ENCODE measurements at places on chromosomes 7 and 10.

DNA sequence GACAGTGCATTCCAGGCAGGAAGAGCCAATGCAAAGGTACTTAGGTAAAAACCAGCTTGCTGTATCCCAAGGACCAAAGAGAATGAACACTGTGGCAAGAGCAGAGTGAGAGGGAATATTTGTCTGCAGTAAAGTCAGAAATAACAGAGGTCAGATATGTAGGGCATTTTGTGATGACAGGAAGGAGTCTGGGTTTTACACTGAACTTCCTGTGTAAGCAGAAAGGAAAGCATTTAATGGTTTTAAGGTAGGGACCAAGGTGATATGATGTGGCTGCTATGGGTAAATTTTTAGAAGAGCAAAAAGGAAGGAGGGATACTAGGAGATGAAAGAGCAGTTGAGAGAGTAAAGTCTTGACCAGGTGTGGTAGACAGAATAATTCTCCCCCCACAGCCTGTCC is 10.1 kb downstream of the ABCB1 start:
- DNase-seq, result no peak

DNA sequence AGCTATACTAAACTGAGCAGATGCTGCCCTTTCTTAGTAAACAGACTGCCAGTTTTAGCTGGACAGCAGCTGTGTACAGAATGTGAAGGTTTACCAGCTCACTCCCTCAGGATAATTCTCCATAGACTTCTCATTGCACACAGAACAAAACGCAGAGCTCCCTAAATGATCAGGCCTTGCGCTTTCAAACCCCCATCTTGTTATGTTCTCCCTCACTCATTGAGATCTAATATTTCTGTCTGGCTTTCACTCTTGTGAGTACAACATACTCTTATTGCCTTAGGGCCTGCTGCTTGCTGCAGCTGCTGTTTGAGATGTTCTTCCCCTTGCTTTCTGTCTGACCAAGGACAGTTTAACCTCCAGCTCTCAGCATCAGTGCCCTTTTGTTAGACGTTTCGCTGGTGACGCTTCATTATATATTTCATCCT is 17.3 kb downstream of the VWDE start:
- DNase-seq, result no peak

- no peak for DNase-seq
Measured at GRCh38 chr10:22801785-22802184, 87.4 kb upstream of the PIP4K2A start.

GRCh38 chr7:100875356-100875751 is 451 bp downstream of the SRRT start:
- no peak for DNase-seq

DNA sequence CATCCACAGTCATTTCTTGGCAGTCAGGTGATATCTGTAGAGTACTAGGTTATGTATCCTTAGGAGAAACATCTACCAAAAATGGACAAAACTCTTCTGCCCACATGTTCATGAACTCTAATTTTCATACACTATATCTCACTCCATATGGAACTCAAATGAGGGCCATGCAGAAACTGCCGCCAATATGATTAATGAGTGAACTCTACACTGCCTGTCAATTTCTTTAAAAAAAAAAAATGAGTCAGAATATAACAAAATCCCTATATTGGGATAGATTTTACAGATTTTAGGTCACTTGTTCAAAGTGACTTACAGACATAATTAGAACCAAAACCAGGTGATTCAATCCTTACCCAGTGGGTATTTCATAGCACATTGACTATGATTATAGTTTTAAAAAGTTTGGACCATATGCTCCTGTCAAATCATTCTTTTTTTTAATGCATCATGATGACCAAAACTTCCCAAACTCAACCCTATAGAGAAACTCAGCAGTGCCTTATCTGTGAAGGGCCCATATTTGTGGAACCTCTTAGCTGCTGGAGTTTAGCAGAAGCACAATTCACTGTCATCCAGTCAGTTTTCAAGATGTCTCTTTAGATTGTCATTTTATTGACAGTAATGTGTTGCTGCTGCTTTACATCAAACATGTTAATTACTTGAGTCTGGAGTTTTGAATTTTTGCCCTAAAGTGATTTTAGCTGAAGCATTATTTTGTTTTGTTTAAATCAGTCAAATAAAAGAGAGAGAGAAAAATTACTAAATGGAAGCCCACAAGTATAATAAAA is 11.1 kb downstream of the LRRN3 start:
- DNase-seq, result no peak

DNA sequence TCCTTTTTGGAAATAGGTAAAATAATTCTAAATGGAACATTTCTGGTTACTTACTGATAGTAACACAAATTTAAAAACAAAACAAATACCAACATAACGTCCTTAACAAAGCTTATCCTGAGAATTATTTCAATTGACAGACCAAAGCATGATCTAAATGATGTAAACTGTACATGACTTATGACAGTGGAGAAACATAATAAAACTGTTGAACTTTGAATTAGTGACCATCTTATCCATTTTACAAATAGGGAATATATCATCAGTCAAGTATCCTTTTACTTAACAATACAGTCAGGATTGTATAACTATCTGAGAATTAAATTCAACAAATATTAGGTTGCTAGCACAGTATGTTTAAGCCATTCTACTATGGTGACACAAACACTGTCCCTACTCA is 2.4 kb downstream of the IPMK start:
- no peak for DNase-seq

DNA sequence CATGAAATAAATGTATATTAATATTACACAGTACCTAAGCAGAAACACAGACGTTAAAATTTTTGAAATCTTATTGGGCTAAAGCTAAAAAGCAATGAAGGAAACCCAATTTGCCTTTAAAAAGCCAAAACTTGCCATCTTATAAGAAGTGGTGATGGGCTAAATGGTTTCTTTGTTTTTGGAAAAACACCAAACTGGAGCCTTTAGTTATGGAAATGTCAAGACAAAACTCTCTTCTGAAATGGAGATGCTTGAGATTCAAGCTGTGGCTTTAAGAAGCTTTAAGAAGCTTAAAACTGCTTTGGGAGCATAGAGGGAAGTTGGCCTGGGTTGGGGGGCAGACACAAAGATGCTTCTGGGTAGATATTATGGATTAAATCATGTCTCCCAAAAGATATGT is 277.0 kb downstream of the GFRA1 start:
- DNase-seq, result no peak

DNA sequence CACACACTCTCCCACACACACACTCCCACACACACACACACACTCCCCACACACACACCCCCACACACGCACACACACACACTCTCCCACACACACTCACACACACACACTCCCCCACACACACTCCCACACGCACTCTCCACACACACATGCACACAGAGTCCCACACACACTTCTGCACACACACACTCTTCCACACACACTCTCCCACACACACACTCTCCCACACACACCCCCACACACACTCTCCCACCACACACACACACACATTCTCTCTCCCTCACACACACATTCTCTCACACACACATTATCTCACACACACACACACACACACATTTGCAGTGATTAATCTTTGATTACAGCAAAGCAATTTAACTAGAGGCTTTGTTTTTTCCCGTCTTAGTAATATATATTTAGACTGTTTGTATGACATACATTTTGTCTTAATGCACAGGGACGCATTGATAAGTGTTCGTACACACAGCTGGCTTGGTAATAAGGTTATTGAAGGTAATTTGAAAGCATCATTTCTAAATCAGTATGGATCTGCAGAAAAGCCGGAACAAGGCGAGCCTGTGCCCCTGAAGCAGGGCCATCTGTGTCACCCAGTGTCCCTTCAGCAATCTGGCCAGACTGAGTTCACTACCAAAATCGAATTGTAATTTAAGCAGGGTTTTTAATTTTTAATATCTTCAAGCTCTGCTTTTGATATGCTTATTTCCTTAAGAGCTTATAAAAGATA is 69.9 kb upstream of the SH2B2 start:
- DNase-seq, result no peak

DNA sequence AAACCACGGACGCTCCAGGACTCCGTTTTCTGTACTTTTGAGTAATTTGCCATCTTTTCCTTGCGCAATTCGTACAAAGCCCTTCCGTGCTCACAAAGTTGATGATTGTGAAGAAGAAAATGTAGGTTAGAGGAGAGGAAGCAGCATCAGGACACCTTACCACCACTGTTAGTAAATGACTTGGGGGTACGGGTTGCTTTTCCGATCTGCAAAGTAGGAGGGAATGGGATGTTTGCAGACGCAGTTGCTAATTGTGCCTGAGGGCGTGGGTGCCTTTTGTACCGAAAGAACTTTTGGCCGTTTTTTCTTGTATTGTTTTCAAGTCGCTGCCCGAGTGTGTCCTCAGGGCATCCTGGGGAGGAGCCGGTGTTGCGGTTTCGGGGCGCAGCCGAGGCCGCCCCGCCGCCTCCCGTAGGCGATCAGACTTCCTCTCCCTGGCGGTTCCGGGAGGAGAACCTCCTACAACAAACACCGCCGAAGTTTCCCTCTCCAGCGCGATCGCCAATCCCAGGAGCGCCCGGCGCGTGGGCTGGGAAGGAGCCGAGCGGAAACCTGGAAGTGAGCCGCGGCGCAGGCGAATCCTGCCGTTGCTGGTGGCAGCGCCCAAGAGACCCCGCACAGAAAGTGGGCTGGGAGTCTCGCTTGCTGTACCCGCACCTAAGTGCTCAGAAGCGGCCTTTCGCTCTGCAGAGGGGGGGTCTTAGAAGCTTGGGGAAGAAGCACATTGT is 1.0 kb downstream of the PRR15 start:
- no peak for DNase-seq

GRCh38 chr10:43216931-43217562 is 49.8 kb downstream of the RASGEF1A start:
- DNase-seq, result no peak

DNA sequence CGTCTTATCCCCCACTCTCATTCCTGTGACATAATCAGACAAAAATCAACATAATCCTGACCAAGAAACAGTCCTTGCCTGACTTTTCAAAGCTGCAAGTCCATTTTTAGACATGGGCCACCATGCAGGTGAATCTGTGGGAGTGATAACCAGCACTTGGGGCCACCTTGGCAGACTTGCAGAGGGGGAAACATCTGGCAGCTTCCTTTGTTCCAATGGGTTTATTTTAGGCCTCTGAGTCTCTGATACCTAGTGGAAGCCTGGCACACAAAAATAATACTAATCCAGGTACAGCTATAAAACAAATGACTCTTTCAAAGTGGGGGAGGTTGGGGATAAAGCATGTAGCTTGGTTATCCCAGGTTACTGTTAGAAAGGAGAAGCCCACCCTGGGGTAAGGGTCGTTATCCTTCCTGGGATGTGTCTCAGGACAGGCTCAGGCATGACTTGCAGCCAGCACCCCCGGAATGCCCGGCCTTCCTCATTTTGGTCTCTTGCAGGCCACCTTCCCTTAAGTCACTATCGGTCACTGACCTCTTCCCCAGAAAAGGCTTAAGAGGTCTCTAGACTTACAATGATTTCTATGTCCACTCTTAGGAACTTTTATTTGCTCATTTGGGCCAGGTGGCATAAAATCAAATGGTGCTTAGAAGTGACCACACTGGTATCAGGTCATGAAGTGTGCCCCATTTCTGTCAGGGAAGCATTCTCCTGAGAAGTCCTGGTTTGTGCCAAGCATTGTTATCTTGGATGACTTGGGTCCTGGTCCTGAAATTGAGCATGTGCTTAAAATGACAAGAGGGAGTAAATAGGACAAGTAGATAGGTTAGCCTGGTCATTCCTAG is 37.6 kb downstream of the EEPD1 start:
- DNase-seq, result no peak

- DNase-seq, result no peak
Measured at GRCh38 chr7:147658392-147658967, 932.1 kb upstream of the C7orf33 start.

DNA sequence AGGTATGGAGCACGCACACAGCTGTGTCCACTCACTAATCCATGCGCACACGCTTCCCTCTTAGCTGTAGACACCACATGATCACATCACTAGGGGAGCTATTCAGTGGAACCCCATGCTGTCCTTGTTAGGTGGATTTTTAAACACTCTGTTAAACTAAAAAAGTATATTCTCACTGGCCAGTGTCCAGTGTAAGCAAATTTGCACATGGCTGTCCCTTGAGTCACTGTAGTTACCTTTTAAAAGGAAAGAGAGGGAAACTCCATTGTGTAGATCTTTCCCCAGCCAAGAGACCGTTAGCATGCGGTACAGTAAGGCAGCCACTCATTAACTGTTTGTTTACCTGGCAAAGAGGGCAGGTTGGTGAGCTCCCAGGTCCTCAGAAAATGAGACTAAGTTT is 81.6 kb upstream of the INSYN2A start:
- no peak for DNase-seq

GRCh38 chr10:17236468-17237148 is 8.6 kb downstream of the VIM start:
- no peak for DNase-seq
